ENCODE measurements at places on chromosomes 16 and 17.

GRCh38 chr17:43846221-43846712, 709 bp upstream of the CD300LG start:
- peak; percentile 71 for DNase-seq

- peak; percentile 27 for DNase-seq
Measured at GRCh38 chr17:28712032-28712704, 480 bp upstream of the PROCA1 start.

- peak; percentile 71 for DNase-seq
Measured at GRCh38 chr17:35345926-35346771, 27.3 kb downstream of the SLFN11 start.

- no peak for DNase-seq
Measured at GRCh38 chr17:8155231-8155995, 3.2 kb upstream of the PER1 start.

Measured in EH (cell line).